Subcutaneous adipose tissue (tissue), 4 donors: ENCODE measurements at places on chromosomes 6 and 20. TPM values are rescaled to one million over a fixed set of nuclear protein-coding genes. Genes with fewer than 3 reads are reported as not detected.

The OOEP gene
- total RNA-seq: not detected

The OR2H1 gene
- not detected for total RNA-seq

The TCFL5 gene
- total RNA-seq: 7.6 TPM

The OARD1 gene
- 30.3 TPM for total RNA-seq

The ZSCAN23 gene
- 2.2 TPM for total RNA-seq

The PRSS35 gene
- total RNA-seq: 0.33 TPM

The EFCAB8 gene
- total RNA-seq: not detected

The SLC32A1 gene
- total RNA-seq: not detected

The CEP43 gene
- total RNA-seq: 16.2 TPM

The ABHD16B gene
- not detected for total RNA-seq

The HLA-DRB5 gene
- 9.9 TPM for total RNA-seq

The CALHM4 gene
- not detected for total RNA-seq

The CLIC5 gene
- 15.2 TPM for total RNA-seq

The C6orf132 gene
- total RNA-seq: 3.4 TPM

The TMEM244 gene
- total RNA-seq: not detected

The SRMS gene
- not detected for total RNA-seq

The NOX3 gene
- total RNA-seq: not detected

The PRKN gene
- total RNA-seq: 11.7 TPM

The CDSN gene
- total RNA-seq: not detected

The SLC17A3 gene
- not detected for total RNA-seq

The ULBP1 gene
- total RNA-seq: not detected

The PRICKLE4 gene
- total RNA-seq: 5.1 TPM
